COR-L47 (cell line): ENCODE measurements at places on chromosomes 3 and 15.

GRCh38 chr3:71581457-71582035, 2.0 kb downstream of the FOXP1 start:
- DNase-seq = no peak

DNA sequence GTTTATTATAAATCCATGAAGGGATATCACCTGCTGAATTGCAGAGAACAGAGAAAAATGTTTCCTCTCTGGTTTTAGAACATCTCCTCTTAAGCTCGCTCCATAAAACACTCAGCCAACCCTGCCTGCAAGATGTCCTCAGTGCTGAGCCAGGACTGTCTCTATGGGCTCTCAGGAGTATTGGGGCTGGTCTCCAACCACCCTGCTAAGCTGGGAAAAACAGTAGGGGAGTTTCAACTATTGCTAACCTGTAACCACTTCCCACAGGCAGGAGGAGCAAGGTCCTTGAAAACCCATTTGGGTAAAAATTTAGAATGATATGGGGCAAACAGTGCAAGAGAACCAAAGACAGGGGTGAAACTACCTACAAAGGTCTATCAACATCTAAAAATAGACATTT, 34.3 kb downstream of the MYO1E start:
- no peak for DNase-seq

GRCh38 chr15:76976572-76977270, 18.2 kb upstream of the PSTPIP1 start:
- no peak for DNase-seq

DNA sequence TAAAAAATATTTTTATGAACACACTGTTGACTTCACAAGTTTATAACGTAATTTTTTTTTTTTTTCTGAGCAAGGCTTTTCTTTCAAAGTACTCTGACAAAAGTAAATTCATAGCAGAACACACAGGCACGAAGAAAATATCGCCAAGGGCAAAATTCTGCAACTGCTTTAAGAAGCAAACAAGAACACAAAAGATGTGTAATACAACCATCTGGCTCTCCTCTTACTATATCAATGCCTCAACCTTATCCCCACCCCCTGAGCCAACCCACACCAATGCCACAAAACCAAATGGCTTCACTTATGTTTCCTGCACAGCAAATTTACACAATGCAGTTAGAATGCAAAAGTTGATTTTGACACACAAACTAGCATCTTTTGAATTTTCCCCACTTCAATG, 274.2 kb downstream of the FOXP1 start:
- no peak for DNase-seq

DNA sequence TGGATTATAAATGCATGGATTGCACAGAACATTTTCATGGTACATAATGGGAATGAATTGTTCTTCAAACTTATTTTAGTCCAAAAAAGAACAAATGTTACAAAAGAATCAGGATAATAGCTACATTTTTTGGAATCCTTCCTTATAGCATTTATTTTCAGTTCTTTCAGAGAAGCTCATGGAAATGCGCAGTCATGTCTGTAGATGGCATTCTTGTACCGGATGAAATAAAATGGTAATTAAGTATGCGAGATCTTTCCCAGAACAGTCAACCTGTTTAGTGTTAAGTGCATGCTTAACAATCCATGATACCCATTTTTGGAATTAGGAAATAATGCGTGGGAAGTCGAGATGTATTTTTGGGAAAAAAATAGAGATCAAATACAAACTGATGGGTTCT, 38.2 kb upstream of the GOLGA8B start:
- peak; percentile 5 for DNase-seq

DNA sequence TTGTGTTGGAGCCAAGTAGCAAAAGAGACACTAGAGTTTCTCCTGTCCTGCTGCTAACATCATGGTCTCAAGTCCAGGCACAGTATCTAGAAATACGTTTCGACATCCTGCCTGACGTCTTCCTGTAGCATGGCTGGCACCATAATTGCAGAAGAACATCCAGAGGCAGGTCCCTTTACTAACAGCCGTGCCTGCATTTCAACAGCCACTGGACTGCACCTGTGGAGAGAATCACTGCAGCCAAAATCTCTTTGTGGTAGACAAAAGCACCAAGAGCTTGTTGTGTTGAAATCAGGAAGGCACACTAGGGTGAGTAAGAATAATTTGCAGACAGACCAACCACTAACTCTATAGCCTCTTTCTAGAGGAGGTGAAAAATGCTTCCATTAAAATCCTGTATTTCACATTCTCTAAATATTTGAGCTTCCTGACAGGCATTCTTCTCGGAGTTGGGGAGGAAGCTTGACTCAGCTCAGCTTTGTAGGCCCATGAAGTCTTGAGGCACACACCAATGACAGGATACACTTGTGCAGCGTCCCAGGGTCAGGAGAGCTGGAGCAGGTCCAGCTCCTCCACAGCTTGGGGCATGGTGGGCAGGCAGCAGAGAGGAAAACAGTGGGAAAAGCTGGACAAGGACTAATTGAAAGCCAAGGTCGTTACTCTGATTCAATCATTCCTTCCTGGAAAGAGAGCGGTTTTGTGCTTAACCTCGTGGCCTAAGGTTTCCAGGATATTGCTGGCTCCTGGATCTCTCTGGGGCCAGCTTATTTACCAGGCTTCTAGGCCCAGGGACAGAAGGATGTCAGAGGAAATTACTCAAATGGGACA, 244.9 kb downstream of the FAM43A start:
- DNase-seq = no peak

GRCh38 chr3:170154569-170155143, 26.9 kb downstream of the PHC3 start:
- no peak for DNase-seq

DNA sequence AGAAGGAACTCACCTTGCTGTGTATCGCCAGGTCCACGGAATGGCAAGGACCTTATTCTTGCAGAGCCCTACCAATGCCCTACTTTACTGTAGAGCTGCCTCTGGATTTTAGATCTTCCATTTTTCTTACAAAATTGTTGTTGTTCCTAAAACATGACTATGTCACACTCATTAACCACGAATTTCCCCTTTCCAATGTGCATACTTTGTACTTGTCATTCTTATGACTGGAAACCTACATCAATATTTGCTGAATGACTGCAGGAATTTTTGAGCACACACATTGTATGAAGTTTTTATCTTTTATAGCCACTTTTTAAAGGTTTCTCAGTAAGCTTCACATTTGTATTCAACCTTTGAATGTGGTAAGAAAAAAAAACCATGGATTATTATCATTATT, 35.9 kb upstream of the CMSS1 start:
- no peak for DNase-seq

- DNase-seq = no peak
Measured at GRCh38 chr3:18382760-18383369, 42.3 kb downstream of the SATB1 start.

GRCh38 chr3:136343446-136343845, 93.3 kb downstream of the PCCB start:
- DNase-seq = no peak

- no peak for DNase-seq
Measured at GRCh38 chr3:174775603-174776002, 83.5 kb upstream of the NAALADL2 start.

DNA sequence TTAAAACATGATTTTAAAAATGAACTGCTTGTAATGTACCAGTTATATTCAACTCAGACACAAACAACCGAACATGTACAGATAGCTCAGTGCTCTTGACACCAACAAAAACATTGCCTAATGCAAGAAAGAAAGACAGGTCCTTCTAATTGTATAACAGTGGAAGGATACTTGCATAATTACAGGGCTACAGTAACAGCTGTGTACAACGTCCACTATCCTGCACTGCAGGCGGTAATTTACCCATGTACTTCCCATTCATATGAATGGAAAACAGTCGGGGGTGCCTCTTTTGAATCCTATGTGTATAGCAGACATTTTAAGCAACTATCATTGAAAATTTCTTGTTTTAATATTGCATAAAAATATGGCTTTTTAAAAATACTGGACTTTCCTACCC, 41.1 kb upstream of the PLSCR5 start:
- DNase-seq = peak; percentile 99

DNA sequence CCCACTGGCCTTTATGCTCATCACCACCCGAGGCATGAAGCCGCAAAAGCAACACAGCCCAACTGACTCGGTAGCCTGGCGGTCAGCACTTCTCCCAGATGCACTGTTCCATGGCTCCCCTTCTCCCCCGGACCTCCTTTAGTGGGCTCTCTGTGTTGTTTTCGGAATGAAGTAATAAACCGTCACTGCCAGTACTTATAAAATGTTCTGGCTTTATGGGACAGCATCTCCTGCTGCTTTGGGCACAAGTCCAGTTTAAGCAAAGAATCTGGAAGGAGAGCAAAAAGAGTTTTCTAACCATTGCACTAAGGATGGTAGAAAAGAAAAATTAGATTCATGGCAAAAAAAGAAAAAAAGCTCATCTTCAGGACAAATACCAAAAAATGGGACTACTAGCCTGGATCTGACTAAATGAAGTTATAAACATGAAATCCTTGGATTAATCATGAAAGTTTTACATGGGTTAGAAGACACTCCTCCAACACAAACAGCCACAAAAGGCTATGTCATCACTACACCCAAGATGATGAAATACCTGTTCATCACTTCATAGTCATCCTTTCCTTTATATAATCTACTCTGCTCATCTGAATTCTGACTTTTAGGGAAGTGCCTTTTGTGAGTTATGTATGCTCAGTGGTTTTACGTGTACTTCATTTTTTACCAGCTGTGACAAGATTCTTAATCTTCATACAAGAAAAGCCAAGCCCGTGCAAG, 89.5 kb upstream of the UBE2E2 start:
- DNase-seq = no peak

DNA sequence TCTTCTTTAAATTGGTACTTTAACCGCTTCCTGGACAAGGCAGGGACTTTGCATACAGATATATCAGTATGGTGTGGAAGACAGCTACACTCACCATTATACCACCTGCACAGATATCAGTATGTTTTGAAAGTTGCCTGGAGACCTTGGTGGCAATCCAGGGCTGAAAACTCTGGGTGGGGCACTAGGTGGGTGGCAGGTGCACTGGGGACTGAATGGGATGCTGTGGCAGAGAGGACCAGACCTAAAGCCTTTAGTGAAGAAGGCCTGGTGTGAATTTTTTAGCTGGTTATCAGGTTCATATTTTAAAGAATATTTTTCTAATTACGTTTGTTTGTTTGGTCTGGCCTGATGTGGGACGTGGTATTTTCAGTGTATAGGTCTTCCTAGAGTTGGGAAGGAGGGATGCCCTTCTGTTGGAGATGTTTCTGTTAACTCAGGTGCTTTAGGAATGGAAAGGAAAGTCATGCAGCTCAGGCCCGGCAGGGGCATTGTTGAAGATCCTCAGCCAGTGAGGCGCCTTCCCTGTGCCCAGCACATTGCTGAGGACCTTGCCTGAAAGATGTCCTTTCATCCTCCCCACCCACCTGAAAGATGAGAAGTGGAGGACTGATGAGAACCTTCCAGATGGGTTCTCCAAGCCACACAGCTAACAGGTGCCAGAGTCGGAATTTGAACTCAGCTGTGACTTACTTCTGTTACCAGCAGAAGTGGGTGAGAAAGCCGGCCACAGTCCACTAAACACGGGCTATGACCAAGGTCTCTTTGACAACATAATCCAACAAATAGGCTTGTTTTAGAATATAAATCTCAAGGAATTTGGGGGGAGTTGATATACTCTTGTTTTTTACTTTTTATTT, 77.3 kb downstream of the APBA2 start:
- peak; percentile 2 for DNase-seq

GRCh38 chr15:62791694-62792093, 250.9 kb upstream of the TPM1 start:
- no peak for DNase-seq

GRCh38 chr3:147554332-147554731, 145.2 kb downstream of the ZIC1 start:
- DNase-seq = peak; percentile 13

DNA sequence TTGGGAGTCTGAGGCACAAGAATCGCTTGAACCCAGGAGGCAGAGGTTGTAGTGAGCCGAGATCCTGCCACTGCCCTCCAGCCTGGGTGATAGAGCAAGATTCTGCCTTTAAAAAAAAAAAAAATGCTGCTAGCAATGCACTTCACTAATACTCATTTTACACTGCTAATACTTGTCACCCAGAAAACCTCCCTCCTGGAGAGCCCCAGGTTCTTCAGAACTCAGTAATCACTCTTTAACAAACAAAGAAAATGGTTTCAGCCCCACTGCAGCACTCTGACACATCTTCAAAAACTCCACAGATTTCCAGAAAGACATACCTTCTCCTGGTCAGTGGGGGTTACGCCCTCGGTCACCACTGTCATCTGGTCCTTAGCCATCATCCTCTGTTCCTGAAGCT, 366.7 kb downstream of the SHQ1 start:
- DNase-seq = no peak

GRCh38 chr15:82058026-82058425, 12.2 kb upstream of the MEX3B start:
- DNase-seq = no peak

- no peak for DNase-seq
Measured at GRCh38 chr15:39503526-39503925, 77.4 kb upstream of the THBS1 start.

GRCh38 chr15:85646538-85647091, 148.1 kb downstream of the KLHL25 start:
- DNase-seq = no peak

DNA sequence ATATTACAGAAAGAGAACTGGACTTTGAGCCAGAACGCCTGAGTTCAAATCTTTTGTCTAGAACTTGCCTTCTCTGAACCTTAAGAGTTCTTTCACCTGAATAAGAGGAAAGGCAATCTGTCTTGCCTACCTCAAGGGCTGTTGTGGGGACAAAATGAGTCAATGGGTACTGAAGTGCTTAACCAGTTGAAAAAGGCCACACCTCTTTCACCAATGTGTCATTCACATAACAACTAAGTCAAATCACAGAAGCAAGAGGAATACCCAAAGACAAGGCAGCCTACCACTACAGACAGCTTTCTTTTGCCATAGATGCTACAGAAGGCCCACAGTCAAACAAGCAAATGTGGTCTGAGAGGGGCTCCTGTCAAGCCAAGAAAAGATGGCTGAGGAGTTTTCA, 39.7 kb downstream of the NBEAL2 start:
- no peak for DNase-seq

DNA sequence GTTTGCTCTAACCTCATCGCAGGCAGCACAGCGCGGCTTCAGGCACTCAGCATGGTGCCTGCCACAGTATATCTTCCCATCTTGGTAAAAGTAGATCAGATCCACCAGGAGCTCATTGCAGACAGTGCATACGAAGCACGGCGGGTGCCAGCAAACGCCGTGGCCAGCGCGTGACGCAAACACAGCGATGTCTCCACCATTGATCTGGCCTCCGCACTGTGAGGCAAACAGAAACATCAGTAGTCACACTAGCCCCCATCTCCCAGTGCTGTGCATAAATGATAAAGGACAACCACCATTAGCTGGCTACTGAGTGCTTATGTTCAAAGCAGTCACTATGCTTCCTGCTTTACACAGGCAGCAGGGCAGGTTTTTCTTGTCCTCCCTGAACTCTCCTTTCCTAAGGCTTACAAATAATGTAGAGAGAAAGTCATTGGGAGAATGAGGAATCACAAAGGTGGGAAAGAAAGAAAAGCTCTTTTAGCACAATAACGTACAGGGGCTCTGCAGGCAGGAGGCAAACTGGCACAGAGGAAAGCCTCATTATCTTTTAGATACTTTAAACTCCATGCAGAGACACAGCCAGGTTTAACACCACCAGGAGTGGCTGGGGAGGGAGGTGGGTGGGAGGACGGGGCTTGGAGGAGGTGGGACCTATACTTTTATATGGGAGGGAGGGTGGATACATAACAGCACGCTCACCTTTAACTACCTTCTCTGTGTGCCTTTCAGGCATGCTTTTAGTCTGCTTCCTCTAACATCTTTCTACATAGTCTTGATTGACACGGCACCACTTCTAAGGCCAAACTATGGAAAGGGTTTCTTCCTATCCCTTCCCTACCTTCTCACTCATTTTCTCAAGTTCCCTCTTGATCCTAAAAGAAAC, 67.9 kb downstream of the PRICKLE2 start:
- no peak for DNase-seq

- DNase-seq = peak; percentile 99
Measured at GRCh38 chr3:100708989-100709841, at the start of gene TFG. TSS of gene TFG (plus strand) at chr3:100709494. CDS start at chr3:100713686, 4,192 bp downstream.
